ENCODE measurements at places on chromosomes 7 and 10.

DNA sequence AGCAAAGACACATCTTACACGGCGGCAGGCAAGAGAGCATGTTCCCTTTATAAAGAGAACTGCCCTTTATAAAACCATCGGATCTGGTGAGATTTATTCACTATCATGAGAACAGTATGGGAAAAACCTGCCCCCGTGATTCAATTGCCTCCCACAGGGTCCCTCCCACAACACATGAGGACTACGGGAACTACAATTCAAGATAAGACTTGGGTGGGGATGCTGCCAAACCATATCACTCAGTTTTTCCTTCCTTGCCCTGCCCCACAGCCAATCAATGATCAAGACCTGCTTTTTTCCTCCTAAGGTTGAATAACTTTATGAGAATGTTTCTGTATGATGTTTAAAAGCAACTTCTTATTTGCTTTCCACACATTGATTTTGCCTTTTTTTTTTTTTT, 3.1 kb upstream of the PTPRE start:
- no peak for DNase-seq

DNA sequence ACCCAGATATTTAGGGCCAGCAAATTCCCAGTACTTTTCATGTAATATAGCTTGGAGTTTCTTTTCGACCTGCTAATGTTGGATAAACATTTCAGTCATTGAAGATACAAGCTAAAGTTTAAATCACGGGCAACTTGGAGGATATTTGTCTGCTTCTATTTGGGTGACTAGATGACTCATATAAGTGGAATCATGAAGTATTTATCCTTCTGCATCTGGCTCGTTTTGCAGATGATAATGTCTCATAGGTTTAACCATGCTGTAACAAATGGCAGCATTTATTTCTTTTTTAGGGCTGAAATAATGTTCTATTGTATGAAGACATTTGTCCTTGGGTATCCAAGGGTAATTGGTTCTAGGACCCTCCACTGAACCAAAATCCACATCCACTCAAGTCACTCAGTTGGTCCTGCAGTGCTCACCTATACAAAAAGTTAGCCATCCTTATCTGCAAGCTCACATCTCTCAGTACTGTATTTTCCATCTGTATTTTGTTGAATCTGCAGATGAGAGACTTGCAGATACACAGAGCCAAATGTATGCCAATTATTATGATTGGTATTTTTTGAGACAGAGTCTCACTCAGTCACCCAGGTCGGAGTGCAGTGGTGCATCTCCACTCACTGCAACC, 187.2 kb upstream of the CSTF2T start:
- peak; percentile 78 for DNase-seq

GRCh38 chr10:43172645-43173044, 34.4 kb downstream of the CSGALNACT2 start:
- DNase-seq: no peak

DNA sequence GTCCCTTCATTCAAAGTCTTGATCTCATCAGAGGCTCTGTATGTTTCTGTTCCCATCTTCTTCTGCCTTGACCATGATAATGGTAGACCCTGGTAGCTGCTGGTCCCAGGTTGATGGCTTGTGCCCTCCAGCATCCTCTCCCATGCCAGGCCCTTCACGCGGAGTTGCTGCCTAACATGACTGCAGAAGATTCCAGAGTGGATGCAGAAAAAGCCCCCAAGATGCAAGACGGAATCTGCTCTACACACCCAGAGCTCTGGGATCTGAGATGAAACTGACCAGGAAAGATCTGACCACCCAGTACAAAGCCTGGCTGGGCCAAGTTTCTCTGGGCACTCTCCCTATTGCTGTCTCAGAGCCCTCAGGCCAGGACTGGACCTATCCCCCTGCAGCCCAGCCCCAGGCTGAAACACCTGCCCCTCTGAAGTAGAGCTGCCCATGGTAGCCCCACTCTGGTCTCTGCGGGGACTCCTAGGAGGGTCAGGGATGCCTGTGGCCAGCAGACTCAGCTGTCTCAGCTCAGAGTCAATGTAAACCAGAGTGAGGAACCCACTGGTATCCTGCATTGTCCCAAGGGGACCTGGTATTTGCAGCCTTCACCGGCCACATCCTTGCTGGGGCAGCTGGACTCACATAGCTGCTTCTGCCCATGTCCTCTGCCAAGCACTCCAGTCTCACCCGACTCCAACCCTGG, 9.5 kb upstream of the FRMD4A start:
- no peak for DNase-seq

GRCh38 chr7:100570954-100571828, 2.5 kb downstream of the SAP25 start:
- DNase-seq: no peak

DNA sequence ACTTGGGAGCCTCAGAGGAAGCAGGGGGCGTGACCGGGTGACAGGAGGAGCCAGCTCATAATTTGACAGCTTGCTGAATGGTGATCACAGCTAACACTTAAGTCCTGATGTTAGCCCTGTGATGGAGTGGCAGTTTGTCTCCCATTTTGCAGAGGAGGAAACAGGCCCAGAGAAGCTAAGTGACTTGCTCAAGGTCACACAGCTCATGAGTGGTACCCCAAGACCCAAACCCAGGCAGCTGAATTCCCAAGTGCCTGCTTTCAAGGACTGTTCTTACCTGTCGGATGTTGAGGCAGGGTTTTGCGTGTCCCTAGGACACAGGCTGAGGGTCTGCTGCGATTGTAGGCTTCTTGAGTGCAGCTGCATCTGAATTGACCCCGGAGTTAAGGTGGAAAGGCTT, 51.7 kb downstream of the PALD1 start:
- no peak for DNase-seq

DNA sequence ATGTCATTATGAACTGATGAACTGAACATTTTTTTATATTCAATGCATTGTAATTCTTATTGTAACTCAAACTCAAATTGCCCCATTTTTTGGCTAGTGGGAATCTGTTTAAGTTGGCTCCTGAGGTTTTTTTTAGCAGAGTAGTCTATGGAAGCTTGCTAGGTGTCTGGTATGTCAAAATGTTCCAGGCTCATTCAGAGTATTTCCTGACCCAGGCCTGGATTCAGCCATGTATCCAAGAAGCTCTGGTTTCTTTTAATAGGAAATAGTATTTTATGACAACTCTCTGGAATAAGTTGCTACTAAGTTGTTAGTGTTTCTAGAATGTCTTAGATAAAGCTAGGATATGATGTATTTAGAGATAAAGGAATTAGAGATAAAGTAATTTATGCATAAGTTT, 288.0 kb downstream of the ARL4A start:
- DNase-seq: no peak

GRCh38 chr10:5600908-5601307, 65.5 kb downstream of the ASB13 start:
- DNase-seq: no peak

DNA sequence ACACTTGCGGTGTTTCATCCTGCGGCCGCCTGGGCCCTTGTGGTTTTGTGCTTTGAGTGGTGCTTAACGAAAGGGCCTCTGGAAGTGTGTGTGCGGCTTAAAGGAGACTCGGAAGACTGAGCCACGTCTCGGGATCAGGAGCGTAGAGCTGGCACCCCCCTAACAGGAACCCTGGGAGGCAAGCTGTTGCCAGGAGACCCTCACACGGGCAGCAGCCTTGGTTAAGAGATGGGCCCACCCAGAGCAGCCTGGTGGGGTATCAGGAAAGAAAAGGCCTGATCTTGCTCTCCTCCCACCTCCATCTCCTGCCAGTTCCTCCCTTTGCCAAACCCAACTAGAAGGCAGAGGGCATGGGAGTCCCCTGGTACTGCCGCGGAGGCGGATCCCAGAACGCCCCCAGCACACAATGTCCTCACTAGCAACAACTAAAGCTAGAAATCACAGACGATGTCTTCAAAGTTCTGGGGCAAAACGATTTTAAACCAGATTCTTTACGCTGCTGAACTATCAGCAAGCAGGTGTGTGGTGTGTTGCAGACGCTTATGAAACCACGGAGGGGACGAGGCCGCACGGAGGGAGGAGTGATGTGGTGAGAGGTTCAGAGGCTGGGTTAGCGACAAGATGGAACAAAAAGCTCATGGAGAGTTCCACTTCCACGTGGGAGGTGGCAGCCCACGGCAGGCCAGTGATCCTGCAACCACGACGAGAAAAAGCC, 67.0 kb upstream of the INPP5A start:
- DNase-seq: no peak

GRCh38 chr10:121514141-121514865, 83.9 kb downstream of the FGFR2 start:
- DNase-seq: no peak

- no peak for DNase-seq
Observed at GRCh38 chr7:65462148-65462716, 88.6 kb downstream of the ZNF92 start.

DNA sequence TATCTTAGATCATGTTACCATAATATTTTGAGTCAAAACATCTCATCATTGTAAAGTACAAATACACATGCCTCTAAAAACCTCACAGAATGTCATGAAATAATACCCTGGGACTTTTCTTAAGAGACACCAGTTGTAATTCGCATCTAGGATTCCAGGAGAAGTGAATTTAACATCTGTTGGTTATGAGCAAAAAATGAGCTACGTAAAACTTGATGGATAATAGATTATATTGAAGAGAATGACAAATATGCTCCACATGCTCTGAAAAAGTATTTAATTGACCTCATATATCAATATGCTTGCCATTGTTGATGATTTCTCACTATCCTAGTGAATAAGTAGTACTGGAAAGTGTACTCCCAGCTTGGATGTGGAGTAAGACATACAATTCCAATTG, 227.0 kb downstream of the BBS9 start:
- no peak for DNase-seq

DNA sequence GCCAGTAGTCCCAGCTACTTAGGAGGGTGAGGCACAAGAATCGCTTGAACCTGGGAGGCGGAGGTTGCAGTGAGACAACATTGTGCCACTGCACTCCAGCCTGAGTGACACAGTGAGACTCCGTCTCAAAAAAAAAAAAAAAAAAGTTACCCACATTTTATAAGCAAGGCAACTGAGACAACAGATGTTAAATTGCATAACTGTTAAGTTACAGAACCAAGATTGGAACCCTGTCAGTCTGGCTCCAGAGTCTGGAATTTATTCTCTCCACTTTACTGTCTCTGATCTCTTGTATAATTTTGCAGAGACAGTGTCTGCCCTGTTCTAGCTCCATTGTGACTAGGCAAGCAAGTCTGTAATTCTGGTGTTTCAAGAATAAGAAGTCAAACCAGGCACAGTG, 6.2 kb upstream of the ITGB1 start:
- DNase-seq: no peak

GRCh38 chr10:7881119-7881518, 62.8 kb downstream of the TAF3 start:
- DNase-seq: no peak

DNA sequence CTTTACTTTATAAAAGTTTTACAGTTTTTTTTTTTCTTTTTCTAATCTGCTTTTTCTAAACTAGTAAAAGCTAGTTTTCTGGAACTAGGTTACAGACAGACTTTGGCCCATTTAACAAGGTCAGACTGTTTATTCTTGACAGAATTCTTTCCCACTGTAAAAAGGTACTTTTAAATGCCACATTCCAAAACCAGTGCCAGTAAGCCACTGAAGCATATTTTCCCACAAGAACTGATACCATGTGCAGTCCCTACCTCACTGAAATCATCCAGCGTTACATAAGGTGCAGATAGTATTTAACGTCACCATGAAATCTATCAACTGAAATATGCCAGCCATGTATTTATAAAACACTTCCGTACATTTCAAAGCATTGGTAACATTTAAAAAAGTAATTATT, 121.6 kb downstream of the CDK6 start:
- no peak for DNase-seq

- no peak for DNase-seq
Observed at GRCh38 chr7:90856351-90857070, 260.4 kb downstream of the CDK14 start.

- peak; percentile 64 for DNase-seq
Observed at GRCh38 chr7:139745678-139746143, 32.1 kb downstream of the HIPK2 start.

DNA sequence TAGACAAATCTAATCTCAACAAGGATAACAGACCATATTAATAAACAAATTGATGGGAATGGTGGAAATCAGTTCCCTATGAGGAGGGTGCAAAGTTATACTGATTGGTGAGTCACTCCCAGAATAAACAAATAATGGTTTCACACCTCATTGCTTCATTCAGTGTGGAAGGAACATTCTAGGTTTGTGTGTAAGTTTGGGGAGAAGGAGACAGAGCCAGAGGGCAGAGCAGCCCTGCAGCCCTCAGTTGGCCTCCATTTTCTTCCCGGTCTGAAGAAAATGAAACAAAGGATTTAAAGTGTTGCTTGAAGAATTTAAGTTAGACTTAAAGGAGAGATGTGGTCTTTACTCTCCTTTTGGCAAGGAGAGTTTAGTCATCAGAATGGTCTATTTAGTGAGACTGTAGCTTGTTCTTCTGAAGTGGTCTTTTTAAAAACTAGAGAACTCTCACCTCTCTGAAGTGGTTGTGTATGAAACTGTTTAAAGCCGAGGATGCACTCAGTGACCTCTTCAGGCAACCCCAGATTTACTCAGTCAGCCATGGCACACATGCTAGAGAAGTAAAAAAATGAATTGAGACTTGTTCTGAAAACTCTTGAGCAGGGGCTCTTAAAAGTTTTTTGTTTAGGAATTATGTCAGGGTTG, 27.2 kb downstream of the IKZF1 start:
- DNase-seq: no peak

DNA sequence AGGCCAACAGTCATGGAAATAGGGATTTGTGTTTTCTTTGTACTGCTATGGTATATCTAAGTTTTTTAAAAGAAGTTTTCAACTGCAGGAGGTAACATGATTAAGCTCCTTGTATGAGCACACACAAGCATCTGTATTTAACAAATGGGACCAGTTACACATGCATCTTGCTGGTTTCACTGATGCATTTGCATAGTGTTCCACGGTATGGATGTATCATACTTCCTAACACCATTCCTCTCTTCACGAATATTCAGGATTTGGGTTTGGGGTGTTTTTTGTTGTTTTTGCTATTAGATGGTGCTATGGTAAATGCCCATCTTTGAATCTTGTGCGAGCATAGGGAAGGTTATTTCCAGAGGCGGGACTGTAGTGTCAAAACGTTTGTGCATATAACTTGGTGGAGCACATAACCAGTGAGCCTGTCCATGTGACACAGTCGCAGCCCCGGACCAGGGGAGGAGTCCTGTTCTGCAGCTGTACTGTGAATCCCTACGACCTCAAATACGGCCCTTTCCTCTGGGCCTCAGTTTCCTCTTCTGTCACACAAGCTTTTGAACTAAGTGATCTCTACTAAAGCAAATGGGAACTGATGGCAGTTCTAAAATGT, 1.9 kb downstream of the H2BK1 start:
- DNase-seq: no peak

- DNase-seq: peak; percentile 13
Observed at GRCh38 chr7:21253740-21254687, 173.9 kb upstream of the SP4 start.

All from foreskin fibroblast (primary cell).